Activated B cell treated with CpG ODN at 0.5 μM for 24 hours (primary cell): ENCODE measurements at places on chromosomes 11 and 22.

- no peaks in the 10 kb centered on the region for H3K27me3 ChIP-seq
- H3K4me1 ChIP-seq = no peaks in the 10 kb centered on the region
- H3K36me3 ChIP-seq = peaks cover 51% of the 10 kb centered on the region
- no peak for DNase-seq
Measured at GRCh38 chr22:47172771-47173534, 410.5 kb downstream of the TBC1D22A start.

GRCh38 chr11:110891411-110891810, 179.2 kb upstream of the ARHGAP20 start:
- H3K36me3 ChIP-seq = no peaks in the 10 kb centered on the region
- DNase-seq = no peak

- peaks cover 31% of the 10 kb centered on the region for H3K4me1 ChIP-seq
- no peak overlapping the region for H3K27ac ChIP-seq
- H3K36me3 ChIP-seq = peaks cover 65% of the 10 kb centered on the region
- no peak overlapping the region for H3K4me3 ChIP-seq
- no peaks in the 10 kb centered on the region for H3K27me3 ChIP-seq
Measured at GRCh38 chr11:116946414-116946813, 109.0 kb upstream of the APOA1 start.

DNA sequence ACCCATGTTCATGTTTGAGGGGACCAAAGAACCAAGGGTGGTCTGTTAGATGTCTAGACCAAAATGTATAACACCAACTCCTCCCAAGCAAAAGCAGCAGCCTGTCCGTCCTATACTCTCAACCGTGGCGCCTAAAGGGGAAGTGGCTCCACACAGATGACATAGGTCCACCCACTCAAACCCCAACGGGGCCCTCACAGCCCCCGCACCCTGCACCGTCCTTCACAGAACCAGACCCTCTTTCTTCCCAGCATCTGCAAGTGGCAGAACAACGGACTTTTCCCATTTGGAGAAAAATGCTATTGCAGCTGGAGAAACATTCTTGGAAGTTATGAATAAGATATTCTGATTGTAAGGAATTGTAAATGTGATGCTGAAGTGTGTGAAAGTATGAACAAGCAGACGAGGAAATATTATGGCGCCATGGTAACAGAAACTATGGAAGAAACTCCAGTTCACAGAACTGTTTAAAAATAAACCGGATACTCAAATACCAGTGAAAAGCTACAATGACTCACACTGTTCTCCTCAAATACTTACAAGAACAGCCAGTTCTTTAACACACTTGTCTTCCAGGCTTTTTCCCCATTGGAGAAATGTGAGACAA, 76.5 kb upstream of the ARFGAP3 start:
- peak overlapping the region; percentile 82 for H3K4me3 ChIP-seq
- H3K36me3 ChIP-seq = peaks cover 1% of the 10 kb centered on the region
- DNase-seq = peak; percentile 59
- H3K27me3 ChIP-seq = no peaks in the 10 kb centered on the region
- H3K27ac ChIP-seq = peak overlapping the region; percentile 98

DNA sequence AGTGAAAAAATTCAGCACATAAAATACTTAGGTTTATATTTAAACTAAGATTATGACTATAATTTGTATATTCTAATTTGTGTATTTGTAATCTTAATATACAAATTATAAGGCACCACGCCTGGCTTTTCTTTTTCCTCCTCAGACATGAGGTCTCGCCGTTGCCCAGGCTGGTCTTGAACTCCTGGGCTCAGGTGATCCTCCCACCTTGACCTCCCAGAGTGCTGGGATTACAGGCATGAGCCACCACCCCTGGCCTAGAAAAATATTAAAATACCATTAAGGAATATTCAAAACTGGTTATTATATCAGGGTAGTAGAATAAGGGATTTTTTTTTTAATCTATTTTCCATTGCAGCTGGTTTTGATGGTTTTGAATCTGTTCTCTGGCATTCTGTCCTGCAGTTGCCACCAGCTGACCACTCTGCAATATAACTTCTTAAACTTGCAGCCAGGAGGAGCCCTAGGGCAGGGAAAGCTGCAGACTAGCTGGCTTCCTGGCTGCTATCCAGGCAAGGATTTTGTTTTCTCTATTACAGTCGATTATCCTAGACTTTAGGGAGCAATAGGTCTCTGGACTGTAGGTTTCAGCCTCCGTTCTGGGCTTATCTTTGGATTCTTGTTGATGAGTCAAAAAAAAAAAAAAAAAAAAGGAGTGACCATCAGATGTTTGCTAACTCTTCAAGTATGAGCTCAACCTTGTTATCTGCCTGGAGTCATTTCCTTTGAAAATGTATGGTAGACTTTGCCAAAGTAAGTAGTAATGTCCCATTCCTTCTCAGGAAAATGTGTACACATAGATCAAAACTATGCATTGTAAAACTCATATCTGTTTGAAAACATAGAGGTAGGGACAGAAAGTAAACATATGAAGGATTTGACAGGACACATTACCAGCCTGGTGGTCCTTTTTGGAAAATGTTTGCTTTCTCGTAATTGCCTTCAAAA, 13.2 kb downstream of the POLA2 start:
- no peaks in the 10 kb centered on the region for H3K27me3 ChIP-seq
- no peak for DNase-seq
- peaks cover 60% of the 10 kb centered on the region for H3K36me3 ChIP-seq
- no peak overlapping the region for H3K27ac ChIP-seq

DNA sequence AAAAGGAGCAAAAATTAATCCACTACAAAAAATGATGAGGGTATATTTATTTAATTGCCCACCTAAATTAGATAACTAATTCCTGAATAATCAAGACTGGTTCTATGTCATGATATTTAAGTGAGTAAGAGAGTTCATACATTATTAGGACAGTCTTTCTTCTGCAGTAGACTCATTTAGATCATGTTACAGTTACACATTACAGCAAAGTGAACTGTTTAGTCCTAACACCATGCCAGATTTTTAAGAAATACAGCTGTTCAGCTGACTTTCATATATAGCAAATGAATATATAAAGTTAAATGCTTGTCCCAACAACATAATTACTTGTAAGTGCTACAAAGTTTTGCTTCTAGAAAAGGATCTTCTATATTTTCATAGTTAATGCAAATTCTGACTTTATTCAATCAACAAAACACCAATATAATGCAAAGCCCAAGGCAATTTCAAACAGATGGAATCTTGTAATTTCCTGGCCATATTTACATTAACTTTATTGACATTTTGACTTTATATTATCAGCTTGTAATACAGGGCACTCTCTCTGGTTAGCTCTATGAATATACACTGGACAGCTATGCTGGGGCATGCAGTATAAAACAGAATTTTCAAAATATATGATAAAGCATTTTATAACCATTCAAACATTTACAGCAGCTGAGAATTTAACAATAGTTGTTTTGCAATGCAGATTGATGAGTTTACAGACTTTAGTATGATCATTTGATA, 45.7 kb upstream of the TP53AIP1 start:
- H3K4me1 ChIP-seq = no peaks in the 10 kb centered on the region
- no peak overlapping the region for H3K27ac ChIP-seq
- peaks cover 11% of the 10 kb centered on the region for H3K36me3 ChIP-seq

DNA sequence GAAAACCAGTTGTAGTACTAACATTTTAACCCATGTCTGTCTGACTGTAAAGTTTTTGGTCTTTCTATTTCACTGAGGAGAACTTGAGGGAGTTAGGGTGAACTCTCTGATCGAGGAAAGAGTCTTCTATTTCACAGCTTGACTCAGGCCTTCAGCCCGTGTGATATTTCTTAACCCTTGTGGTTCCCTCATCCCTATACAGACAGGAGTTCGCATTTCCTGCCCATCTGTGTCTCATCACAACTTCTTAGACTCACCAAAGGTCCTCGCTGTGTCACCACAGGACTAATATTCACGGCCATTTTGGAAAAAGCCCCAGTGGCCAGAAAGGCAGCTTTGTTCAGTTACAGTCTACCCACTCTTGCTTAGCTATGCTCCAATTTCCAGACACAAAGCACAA, 172.8 kb downstream of the FAM181B start:
- H3K4me1 ChIP-seq = peaks cover 46% of the 10 kb centered on the region
- H3K27me3 ChIP-seq = no peaks in the 10 kb centered on the region
- no peak overlapping the region for H3K27ac ChIP-seq
- H3K4me3 ChIP-seq = no peak overlapping the region

DNA sequence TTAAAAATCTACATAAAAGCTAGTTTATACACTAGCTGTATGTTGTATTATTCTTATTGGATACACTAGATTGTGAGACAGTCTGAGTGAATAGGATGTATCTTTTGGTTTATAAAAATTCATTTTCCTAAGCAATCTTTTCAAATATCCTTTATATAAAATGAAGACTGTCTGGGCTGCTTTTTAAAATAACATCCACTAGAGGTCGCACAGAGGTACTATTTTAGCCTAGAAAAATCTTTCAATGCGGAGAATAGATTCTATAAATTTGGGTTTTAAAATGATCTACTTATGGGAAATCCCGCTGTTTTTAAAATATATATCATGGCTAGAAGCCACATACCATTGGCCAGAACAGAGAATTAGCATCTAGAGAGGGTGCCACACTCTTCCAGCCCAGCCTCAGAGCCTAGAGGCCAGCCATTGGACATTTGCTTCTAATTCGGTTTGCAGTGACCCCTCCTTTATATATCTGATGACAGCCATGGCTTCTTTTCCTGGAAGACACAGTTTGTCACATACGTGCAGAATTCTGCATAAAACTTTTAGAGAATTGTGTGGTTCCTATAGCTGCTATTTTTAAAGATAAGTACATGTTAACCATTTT, 7.3 kb downstream of the C11orf97 start:
- no peak overlapping the region for H3K27ac ChIP-seq
- no peak overlapping the region for H3K4me3 ChIP-seq
- peaks cover 23% of the 10 kb centered on the region for H3K27me3 ChIP-seq
- H3K4me1 ChIP-seq = no peaks in the 10 kb centered on the region
- DNase-seq = no peak

- no peaks in the 10 kb centered on the region for H3K27me3 ChIP-seq
- H3K36me3 ChIP-seq = no peaks in the 10 kb centered on the region
- DNase-seq = no peak
Measured at GRCh38 chr22:23029521-23030228, 40.6 kb upstream of the GNAZ start.

DNA sequence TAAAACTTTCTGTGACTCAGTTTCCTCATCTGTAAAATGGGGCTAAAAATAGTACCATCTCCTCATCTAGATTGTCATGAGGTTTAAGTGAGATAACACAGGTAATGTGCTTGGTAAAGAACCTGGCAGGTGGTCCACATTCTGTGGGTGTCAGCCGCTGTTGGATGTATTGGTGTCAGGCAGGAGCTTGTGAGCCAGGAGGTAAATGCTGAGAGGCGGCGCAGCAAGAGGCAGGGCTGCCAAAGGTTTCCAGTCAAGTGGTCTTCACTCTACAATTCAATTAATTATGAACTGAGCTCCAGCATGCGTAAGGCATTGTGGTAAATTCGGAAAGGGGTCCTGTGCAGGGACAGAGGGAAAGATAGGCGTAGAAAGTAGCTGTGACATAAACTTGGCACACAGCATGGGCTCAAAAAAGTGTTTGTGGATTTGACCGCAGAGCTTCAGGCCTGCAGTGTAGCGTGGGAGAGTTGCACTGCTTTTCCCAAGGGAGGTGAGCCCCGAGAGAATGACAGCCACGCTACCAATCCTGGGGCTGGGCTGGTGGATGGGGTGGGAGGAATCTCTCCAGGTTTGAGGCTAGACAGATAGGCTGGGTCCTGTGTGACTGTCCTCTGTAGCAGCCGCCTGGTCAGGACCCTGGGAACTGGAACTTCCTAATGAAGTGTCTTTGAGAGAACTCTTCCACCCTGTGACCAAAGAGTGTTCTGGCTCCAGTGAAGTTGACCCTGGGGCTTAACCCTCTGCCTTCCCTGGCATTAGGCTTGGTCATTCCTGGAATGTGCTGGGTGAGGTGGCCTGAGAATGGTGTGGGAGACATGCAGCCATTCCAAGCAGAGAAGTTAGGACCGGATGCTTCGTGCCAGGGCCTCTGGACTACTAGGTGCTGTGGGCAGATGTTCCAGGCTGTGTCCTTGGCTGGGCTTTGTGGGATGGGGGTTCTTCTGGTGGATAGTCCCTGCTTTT, 122.4 kb downstream of the FEZ1 start:
- no peaks in the 10 kb centered on the region for H3K4me1 ChIP-seq
- H3K36me3 ChIP-seq = no peaks in the 10 kb centered on the region
- peaks cover 26% of the 10 kb centered on the region for H3K27me3 ChIP-seq
- no peak overlapping the region for H3K27ac ChIP-seq
- H3K4me3 ChIP-seq = no peak overlapping the region

DNA sequence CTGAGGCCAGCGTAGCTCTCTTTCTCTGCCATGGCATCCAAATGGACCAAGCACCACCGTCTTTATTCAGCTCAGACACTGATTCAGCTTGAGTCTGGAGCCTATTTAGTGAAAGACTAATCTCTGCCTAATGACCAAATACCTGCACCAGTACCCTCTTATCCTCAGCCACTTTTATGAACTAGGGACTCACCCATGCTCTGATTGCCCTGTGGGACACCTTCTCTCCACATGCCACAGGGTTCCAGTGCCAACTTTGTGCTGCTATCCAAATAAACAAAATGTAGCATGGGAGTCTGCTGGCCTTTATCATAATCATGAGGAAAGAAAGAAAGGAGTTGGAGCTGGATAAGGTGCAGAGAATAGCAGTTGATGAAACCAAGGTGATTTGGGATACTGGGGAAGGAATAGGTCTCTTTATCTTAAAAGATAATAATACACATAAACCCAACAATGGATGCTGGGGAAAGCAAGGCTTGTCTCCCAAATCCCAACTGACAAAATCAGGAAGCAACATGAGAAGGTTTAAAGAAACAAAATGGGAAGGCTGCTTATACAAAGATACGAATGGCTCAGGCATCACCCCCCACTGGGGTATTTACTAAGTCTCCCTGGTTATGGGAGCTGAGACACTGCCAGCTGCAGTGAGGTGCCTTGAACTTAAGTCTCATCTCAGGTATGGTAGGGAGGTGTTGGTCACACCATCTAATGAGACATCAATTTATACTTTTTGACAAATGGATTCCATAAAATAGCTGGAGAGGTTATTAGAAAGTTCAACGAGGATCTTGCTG, 63.3 kb downstream of the SYT9 start:
- no peak overlapping the region for H3K27ac ChIP-seq
- no peak overlapping the region for H3K4me3 ChIP-seq
- no peaks in the 10 kb centered on the region for H3K36me3 ChIP-seq
- no peak for DNase-seq

DNA sequence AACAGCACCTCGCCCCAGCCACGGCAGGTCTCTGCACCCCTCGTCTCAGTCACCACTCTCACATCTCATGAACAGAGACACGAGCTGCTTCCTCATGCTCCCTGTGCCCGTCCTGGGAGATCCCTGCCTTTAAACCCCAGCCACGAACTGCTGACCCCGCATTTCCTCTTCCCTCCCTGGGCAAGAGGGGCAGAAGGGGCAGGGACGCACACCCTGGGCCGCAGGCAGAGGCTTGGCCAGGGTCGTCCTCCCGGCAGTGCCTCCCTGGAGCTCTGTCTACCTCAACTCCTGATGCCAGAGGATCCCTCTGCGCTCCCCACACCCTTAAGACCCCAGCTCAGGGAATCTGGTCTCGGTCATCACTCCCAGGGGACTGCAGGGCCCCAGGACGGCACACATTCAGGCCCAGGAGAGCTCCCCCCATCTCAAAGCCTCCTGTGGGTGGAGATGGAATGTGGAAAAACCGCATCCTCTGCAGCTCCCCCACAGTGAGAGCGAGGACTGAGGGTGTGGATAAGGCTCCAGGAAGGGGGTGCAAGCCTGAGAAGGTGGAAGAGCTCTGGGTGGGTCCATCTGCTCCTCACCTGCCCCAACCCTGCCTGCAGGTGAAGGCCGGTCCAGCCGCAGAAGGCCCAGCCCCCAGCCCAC, 1.2 kb downstream of the BID start:
- H3K4me3 ChIP-seq = peak overlapping the region; percentile 86
- peak overlapping the region; percentile 74 for H3K27ac ChIP-seq
- H3K4me1 ChIP-seq = peaks cover 79% of the 10 kb centered on the region
- DNase-seq = no peak
- H3K27me3 ChIP-seq = no peaks in the 10 kb centered on the region
